Calu3 (cell line): ENCODE measurements at places on chromosomes 3 and 15. TPM values are rescaled to one million over a fixed set of nuclear protein-coding genes. Genes with fewer than 3 reads are reported as not detected.

The ZNF660 gene
- 0.95 and 1.4 TPM in 2 replicates for total RNA-seq

The CASR gene
- total RNA-seq = 2.3 and 5.1 TPM in 2 replicates

The ZNF502 gene
- total RNA-seq = 0.99 and 1.8 TPM in 2 replicates

The TMC3 gene
- total RNA-seq = not detected in 2 replicates

The HES1 gene
- 141 and 160 TPM in 2 replicates for total RNA-seq

The GJD2 gene
- total RNA-seq = not detected in 2 replicates

The EPB42 gene
- total RNA-seq = not detected in 2 replicates

The TGFBR2 gene
- 103 and 105 TPM in 2 replicates for total RNA-seq

The TTLL13 gene
- total RNA-seq = 0.29 and 0.71 TPM in 2 replicates

The SEMA6D gene
- total RNA-seq = not detected in 2 replicates

The CISH gene
- 1.4 and 1.6 TPM in 2 replicates for total RNA-seq

The SLC27A2 gene
- total RNA-seq = 13.1 and 14.0 TPM in 2 replicates

The IQCF5 gene
- not detected in 2 replicates for total RNA-seq

The NANOGP8 gene
- total RNA-seq = not detected in 2 replicates

The SLC9C1 gene
- total RNA-seq = not detected in 2 replicates

The TMEM207 gene
- total RNA-seq = 0.57 and 1.4 TPM in 2 replicates

The RHCG gene
- total RNA-seq = 0.59 and 1.1 TPM in 2 replicates

The CLDN18 gene
- total RNA-seq = 0.85 and 3.3 TPM in 2 replicates

DNA sequence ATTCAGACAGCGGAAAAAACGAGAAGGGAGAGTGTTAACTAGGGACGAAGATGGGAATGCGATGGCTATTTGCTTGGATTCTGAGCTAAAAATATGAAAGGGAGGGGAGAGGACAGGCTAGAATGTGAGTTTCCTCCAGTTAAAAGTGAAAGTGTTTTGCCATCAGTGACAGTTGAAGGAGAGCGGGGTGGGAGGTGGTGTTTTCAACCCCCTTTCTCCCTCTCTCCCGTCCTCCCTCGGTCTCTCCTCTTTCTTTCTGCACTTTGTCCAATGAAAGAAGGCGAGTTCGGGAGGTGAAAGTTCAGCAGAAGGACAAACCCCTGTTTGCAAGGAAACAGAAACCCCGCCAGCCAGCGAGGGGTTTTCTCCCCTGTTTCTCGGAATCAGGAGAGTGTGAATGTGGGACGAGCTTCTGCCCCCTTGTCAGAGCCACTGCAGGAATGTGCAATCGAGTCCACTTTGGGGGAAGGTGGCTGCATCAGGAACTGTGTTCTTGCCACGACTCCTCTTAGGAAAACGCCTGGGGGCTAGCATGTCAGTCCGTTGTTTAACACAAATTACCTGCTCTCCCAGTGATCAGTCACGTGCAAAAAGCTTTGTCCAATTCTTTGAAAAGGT, 975 bp upstream of the FOXP1 start:
- peak; percentile 51 for DNase-seq

- DNase-seq = no peak
These were observed 18.8 kb downstream of the ARHGEF26 start for GRCh38 chr3:154139996-154140436.

GRCh38 chr3:191476066-191476772, 15.3 kb downstream of the PYDC2 start:
- DNase-seq = peak; percentile 50

GRCh38 chr3:58135712-58136543, 74.8 kb downstream of the DNASE1L3 start:
- no peak for DNase-seq

DNA sequence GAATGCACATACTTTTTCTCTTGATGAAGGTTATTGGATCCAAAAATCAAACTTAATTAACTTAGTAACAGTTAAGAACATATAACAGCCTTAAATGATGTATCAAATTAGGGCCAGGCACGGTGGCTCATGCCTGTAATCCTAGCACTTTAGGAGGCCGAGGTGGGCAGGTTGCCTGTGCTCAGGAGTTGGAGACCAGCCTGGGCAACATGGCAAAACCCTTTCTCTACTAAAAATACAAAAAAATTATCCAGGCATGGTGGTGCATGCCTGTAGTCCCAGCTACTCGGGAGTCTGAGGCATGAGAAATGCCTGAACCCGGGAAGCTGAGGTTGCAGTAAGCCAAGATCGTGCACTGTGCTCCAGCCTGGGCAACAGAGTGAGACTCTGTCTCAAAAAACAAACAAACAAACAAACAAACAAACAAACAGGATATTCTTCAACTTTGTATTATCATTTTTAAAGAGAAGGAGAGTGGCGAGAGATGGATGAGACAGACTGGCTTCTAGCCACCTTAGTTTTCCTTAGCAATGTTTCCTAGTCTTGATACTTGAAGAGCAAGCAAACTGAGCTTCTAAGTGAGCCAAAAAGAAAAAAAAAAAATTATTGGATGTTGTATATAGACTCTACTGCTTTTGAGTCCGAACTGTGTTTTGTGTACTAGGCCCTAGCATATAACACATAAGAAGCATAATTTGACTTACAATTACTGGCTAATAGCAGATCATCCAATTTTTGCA, 13.8 kb downstream of the SPRED1 start:
- DNase-seq = no peak

- DNase-seq = no peak
These were observed 10.9 kb downstream of the SEMA3G start for GRCh38 chr3:52433996-52434479.

- no peak for DNase-seq
These were observed 14.2 kb downstream of the LRIG1 start for GRCh38 chr3:66486646-66487045.

DNA sequence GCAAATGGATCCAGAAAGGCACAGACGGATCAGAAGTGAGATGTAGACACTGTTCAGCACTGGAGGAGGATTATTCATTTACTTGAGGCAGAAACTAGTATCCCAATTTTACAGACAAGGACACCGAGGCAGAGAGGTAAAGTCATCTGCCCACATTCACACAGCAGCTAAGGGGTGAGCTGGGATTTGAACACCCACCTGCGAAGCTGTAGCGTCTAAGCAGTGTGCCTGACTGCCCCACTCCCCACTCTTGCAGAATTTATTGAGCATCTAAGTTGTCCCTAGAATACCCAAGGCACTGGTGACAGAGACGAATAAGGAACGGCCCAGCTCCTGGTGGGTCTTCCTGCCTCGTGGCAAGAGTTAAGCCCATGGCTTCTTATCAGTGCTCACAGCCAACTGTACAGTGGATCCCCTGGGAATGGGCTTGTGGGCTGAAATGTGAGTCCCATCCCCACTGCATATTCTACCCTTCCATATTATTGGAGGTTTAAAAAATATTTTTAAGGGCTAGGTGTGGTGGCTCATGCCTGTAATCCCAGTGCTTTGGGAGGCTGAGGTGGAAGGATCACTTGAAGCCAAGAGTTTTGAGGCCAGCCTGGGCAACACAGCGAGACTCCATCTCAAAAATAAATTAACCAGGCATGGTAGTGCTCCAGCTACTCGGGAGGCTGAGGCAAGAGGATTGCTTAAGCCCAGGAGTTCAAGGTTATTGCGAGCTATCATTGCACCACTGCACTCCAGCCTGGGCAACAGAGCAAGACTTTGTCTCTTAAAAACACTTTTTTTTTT, 77.6 kb downstream of the IQSEC1 start:
- DNase-seq = no peak

- DNase-seq = no peak
These were observed 144.6 kb upstream of the MEF2A start for GRCh38 chr15:99421172-99421656.

- DNase-seq = no peak
These were observed 63.7 kb downstream of the ZIC1 start for GRCh38 chr3:147472846-147473245.

GRCh38 chr3:111768571-111769100, 90.4 kb upstream of the PHLDB2 start:
- DNase-seq = peak; percentile 72

- DNase-seq = no peak
These were observed 1033.7 kb downstream of the ROBO1 start for GRCh38 chr3:78734048-78734637.

GRCh38 chr15:68218331-68218730, 11.2 kb downstream of the CLN6 start:
- DNase-seq = no peak

- DNase-seq = peak; percentile 34
These were observed 279.0 kb downstream of the LPP start for GRCh38 chr3:188432802-188433520.

GRCh38 chr15:89167267-89168176, 53.9 kb downstream of the RLBP1 start:
- peak; percentile 61 for DNase-seq

- no peak for DNase-seq
These were observed 175.1 kb downstream of the VGLL3 start for GRCh38 chr3:86815880-86816279.

DNA sequence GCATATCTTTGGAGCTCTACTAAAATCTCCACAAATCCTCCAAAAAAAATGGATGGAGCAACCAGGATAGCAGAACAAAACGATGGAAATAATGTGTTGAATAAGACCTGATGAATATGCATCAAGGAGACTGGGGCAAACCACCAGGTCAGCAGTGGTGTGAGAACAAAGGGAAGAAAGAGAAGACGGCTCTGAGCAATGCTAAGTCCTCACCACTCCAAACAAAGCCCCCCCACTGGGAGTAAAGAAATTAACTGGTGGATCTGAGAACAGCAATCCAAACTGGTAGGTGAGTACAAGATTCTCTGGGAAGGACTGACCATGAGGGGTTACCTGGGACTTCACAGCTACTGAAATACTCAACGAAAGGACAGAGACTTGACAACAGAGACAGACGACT, 977.3 kb downstream of the TBL1XR1 start:
- DNase-seq = no peak

GRCh38 chr15:81170511-81170910, 26.2 kb upstream of the IL16 start:
- DNase-seq = no peak

DNA sequence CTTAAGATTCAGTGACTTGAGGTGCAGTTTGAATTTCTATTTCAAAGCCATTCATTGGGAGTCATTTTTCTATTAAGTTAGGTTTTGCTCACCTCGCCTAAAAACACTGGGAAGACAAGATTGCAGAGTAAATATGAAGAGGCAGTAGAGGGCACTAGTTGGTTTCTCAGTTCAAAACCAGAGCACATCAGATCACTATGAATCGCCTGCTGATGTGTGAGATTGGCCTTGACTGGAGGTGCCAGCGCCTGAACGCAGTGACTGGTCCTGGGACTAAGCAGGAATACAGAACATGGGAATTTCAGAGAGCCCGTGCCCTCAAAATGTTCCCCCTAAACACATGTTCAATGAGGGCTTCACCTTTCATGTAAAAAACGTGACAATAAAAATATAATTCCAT, 229.0 kb downstream of the ITPR1 start:
- peak; percentile 53 for DNase-seq

DNA sequence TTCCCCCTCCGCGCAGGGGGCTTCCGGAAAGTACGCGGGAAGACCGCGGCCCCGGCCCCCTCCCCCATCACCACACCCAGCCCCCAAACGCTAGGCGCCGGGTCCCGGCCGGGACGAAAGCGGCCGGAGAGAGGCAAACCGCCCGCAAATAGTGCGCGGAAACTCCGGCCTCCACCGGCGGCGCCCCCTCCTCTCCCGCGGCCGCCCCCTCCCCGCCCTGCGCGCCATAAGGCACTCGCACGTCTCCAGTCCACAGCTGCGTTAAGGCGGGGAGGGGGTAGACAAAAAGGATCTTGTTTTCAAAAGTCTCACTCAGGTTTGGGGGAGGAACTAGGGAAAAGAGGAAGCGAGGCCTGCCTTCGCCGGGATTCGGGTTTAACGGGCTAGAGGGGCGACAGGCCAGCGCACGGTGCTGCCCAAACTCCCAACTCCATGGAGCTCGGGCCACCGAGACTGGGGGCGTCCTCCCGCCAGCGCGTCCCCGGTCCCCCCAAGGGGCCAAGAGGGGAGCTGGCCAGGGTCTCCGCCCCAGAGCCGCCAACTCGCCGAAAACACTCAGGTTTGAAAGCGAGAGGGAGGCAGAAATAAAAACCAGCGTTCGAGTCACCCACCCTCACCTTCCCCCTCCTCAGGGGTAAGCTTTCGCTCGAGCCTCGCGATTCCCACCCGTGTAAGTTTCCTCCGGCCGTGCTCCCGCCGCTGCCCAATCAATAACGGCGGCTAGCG, 1.8 kb downstream of the ANP32A start:
- DNase-seq = peak; percentile 49

DNA sequence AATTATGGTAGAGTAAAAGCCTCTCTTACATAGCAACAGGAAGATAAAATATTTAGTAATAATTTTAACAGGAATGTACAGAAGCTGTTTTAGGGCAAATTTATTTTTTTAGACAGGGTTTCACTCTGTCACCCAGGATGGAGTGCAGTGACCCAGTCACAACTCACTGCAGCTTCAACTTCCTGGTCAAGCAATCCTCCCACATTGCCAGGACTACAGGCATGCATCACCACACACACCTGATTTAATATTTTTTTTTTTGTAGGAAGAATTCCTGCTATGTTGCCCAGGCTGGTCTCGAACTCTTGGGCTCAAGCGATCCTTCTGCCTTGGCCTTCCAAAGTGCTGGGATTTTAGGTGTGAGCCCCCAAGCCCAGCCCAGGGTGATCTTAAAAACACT, 61.1 kb downstream of the PCCB start:
- DNase-seq = no peak

GRCh38 chr3:99549957-99550603, 88.3 kb upstream of the COL8A1 start:
- no peak for DNase-seq

GRCh38 chr3:191901741-191902140, 440.8 kb downstream of the PYDC2 start:
- no peak for DNase-seq

GRCh38 chr15:70308735-70309434, 211.2 kb upstream of the TLE3 start:
- no peak for DNase-seq

DNA sequence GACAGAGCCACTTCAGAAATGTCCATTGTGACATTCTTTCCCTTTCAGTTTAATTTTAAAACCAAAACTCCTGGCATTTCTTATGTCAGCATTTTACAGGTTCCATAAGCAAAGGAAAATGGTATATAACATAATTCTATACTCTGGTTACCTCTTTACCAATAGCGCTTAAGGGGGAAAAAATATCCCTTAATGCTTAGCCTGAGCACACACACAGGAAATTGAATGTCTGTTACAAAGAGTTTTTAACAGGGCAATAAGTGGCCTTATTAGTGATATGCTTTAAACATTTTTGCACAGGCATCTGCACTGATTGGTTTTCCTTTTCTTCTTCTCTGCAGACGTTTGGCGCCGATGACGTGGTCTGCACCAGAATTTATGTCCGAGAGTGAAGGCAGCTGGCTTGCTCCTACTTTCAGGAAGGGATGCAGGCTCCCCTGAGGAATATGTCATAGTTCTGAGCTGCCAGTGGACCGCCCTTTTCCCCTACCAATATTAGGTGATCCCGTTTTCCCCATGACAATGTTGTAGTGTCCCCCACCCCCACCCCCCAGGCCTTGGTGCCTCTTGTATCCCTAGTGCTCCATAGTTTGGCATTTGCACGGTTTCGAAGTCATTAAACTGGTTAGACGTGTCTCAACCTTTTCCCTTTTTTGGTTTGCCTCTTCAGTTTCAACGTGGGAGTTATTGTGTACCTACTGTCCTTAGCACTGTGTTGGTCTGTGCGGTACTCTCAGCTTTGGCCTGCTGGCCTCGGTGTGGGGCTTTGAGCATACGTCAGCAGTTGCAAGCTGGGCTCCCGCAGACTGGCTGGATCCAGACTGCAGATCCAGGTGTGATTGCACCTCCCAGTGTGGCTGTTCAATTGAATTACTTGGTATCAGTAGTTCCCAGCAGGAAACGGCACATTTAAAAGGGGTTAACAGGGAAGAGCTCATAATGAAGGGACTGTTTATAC, 7.7 kb downstream of the CRABP1 start:
- peak; percentile 25 for DNase-seq

GRCh38 chr15:40069178-40070165, 30.5 kb upstream of the SRP14 start:
- peak; percentile 96 for DNase-seq
